CD4-positive, alpha-beta T cell treated with Interleukin-4 for 4 hours (primary cell): ENCODE measurements at places on chromosomes 13 and 19.

DNA sequence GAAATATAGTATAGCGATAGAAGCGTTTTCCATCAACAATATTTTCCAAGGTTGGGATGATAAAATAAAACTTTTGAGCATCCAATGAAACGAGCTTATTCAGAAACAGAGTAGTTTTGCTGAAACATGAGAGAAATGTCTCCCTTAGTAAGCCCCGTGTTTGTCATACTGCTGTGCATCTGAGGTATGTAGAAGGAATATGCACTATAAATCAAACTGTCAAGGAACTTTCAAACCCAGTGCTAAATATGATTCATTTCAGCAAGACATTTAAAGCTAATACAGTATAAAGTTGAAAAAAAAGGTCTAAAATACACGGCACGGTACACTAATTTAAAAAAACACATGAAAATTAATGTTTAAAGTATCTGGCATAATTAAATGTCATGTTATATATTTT is 546.2 kb downstream of the SLITRK5 start:
- DNase-seq = no peak

DNA sequence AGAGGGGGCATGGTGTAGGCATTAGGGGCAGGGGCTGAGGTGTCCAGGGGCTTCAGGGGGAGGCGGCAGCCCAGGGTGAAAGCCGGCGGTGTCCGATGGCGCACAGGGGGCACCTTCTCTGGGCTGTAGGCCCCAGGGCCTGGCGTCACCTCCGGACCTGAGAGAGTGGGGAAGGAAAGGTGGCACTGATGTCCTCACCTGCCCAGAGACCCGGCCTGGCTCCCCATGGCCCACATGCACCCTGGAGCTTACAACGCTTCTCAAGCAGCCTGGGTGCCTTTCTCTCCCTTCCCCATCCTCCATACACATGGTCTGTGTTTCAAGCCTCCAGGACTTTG is 3.3 kb upstream of the SHC2 start:
- no peak for DNase-seq

DNA sequence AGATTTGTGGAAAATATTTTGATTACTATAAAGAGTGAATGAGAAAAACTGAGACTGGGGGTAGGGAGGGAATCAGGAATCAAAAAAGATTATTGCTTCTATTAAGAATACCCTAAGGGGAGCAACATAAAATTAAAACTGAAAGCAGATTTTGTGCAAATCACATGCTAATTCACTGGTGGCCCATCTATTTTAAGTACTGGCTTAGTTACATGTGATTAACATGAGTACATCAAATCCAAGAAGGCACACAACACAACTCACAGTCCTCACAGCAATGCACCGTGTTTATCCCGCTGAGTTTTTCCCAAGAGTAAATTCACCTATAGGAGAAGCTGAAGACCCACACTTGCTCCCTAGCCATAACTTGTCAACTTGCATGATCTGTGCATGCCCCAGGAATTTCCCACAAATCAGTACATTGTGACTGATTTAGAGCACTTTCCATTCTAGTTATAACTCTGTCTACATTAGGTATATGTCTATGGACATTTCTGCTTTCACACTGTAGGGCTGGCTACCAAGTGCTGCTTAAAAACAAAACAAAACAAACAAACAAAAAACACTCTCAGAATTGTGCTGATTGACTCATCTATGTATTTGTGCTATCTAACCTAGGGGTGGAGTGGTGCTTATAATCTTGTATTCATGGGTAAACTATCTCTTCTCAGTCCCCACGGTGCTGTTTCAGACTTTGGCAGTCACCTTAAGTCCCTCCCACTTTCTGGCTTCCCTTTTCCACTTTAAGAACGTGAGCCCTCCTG is 24.3 kb downstream of the AMER2 start:
- no peak for DNase-seq

- DNase-seq = no peak
Observed at GRCh38 chr19:49904136-49904535, 7.4 kb upstream of the IL4I1 start.

DNA sequence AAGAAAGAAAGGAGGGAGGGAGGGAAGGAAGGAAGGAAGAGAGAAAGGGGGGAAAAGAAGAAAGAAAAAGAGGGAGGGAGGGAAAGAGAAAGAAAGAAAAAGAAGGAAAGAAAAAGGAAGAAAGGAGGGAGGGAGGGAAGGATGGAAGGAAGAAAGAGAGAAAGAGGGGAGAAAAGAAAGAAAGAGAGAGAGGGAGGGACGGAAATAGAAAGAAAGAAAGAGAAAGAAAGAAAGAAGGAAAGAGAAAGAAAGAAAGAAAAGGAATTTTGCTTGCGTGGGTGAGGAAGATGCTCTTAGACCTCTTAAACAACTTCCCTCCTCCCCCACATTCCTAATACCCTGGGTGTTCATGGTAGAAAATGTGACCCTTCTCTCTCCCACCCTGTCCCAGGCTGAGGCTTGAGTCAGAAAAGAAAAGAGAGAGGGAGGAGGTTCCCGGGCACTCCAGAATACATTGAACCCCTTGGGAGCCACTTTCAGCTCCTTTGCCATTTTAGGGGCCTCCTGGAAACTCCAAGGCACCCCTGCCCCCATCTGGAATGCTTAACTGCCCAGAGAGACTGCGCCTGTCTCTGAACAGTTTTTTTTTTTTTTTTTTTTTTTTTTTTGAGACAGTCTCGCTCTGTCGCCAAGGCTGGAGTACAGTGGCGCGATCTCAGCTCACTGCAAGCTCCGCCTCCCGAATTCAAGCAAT is 9.2 kb upstream of the KANK3 start:
- no peak for DNase-seq

DNA sequence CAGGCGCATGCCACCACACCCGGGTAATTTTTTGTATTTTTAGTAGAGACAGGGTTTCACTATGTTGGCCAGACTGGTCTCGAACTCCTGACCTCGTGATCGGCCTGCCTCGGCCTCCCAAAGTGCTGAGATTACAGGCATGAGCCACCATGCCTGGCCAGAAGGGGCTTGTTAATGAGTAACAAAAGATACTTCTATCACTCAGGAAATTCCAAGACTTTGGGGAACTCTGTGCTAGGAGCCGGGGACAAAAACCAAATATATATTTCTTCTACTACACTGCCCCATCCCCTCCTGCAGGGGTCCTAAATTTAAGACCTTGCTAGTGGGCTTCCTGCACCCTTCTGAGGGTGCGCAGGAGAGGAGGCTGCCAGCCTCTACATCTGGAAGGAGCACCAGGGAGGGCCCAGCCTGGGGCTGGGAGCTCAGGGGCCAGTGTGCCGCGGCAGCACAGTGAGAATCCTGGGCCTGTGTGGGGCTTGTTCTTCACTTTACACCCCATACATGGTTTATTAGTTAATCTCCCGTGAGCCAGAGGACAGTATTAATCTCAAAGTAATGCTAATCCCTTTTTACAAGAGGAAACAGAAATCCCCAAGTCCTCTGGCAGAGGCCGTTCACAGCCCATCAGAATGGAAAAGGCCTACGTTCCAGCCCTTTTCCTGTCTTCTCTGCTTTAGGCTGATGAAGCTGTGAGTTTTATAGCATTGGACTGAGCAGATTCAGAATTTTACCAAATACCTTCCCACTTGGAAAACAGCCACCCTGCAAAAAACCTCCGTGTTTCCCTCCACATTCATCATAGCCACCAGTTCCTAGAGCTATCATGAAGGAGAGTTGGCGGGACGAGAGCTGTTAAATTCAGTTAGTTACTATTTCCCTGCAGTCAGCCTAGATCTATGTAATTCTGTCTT is 44.4 kb upstream of the NPAS1 start:
- DNase-seq = no peak
